ENCODE measurements at places on chromosomes 5 and 9. TPM values are rescaled to one million over a fixed set of nuclear protein-coding genes. Genes with fewer than 3 reads are reported as not detected.

The CAMK4 gene
- total RNA-seq, result 44.4 TPM

The LOX gene
- not detected for total RNA-seq

The SPDL1 gene
- 29.9 TPM for total RNA-seq

The CDH18 gene
- not detected for total RNA-seq

The PANK3 gene
- 44.9 TPM for total RNA-seq

The OTP gene
- not detected for total RNA-seq

The SPINK1 gene
- total RNA-seq, result not detected

The TTC16 gene
- 0.79 TPM for total RNA-seq

The DMRT3 gene
- not detected for total RNA-seq

The CCDC192 gene
- not detected for total RNA-seq

The GABRA1 gene
- total RNA-seq, result not detected

The CCNI2 gene
- total RNA-seq, result 2.5 TPM

The C9 gene
- total RNA-seq, result not detected

The ATP6V1G1 gene
- total RNA-seq, result 28.8 TPM

The IFNB1 gene
- 0.44 TPM for total RNA-seq

The SPINK6 gene
- not detected for total RNA-seq

The C7 gene
- not detected for total RNA-seq

The MIGA2 gene
- total RNA-seq, result 42.7 TPM

The LHX6 gene
- not detected for total RNA-seq

The GBGT1 gene
- total RNA-seq, result 3.9 TPM

The CCDC152 gene
- total RNA-seq, result 7.9 TPM

The RFESD gene
- 9.1 TPM for total RNA-seq

The NRARP gene
- 1.8 TPM for total RNA-seq

The NEURL1B gene
- total RNA-seq, result 0.57 TPM

The IPO11 gene
- total RNA-seq, result 54.8 TPM

The SLC6A3 gene
- total RNA-seq, result not detected

The DMAC1 gene
- total RNA-seq, result 52.1 TPM

The LHFPL2 gene
- not detected for total RNA-seq

The PCDHA10 gene
- not detected for total RNA-seq

The EEIG1 gene
- total RNA-seq, result 61.0 TPM

The TAF11L4 gene
- not detected for total RNA-seq

The PCDHGA3 gene
- total RNA-seq, result not detected

The IL9 gene
- total RNA-seq, result not detected

The QSOX2 gene
- total RNA-seq, result 17.7 TPM

The SLCO4C1 gene
- 0.07 TPM for total RNA-seq

The SLC36A2 gene
- total RNA-seq, result not detected

The PCDHB6 gene
- not detected for total RNA-seq

The ST6GALNAC6 gene
- total RNA-seq, result 28.7 TPM

The ADAMTS13 gene
- total RNA-seq, result 3.2 TPM
